ENCODE measurements at places on chromosomes 1 and 21.

GRCh38 chr21:41716751-41717150 lies 50.1 kb downstream of the RIPK4 start:
- no peak for DNase-seq

DNA sequence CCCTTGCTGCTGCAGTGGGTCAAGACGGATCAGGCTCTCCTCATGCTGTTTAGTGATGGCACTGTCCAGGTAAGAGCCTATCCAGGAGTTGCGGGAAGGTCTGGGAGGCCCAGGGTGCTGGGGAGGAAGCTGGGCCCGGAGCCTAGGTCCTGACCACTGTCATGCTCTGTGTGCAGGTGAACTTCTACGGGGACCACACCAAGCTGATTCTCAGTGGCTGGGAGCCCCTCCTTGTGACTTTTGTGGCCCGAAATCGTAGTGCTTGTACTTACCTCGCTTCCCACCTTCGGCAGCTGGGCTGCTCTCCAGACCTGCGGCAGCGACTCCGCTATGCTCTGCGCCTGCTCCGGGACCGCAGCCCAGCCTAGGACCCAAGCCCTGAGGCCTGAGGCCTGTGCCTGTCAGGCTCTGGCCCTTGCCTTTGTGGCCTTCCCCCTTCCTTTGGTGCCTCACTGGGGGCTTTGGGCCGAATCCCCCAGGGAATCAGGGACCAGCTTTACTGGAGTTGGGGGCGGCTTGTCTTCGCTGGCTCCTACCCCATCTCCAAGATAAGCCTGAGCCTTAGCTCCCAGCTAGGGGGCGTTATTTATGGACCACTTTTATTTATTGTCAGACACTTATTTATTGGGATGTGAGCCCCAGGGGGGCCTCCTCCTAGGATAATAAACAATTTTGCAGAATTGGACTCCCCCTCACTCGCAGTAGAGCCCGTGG lies 1.7 kb downstream of the DYNLT4 start:
- DNase-seq: no peak

- DNase-seq: peak; percentile 98
Observed at GRCh38 chr1:183841950-183842794, 37.3 kb downstream of the RGL1 start.

- DNase-seq: no peak
Observed at GRCh38 chr1:147216124-147216523, 9.0 kb downstream of the FMO5 start.

GRCh38 chr1:183632964-183633363 lies 2.6 kb downstream of the ARPC5 start:
- DNase-seq: no peak

Data from AG10803 (cell line).